ENCODE measurements at places on chromosomes 1 and 21. TPM values are rescaled to one million over a fixed set of nuclear protein-coding genes. Genes with fewer than 3 reads are reported as not detected.

GRCh38 chr1:26574018-26574417, 44.5 kb downstream of the RPS6KA1 start:
- DNase-seq, result no peak

DNA sequence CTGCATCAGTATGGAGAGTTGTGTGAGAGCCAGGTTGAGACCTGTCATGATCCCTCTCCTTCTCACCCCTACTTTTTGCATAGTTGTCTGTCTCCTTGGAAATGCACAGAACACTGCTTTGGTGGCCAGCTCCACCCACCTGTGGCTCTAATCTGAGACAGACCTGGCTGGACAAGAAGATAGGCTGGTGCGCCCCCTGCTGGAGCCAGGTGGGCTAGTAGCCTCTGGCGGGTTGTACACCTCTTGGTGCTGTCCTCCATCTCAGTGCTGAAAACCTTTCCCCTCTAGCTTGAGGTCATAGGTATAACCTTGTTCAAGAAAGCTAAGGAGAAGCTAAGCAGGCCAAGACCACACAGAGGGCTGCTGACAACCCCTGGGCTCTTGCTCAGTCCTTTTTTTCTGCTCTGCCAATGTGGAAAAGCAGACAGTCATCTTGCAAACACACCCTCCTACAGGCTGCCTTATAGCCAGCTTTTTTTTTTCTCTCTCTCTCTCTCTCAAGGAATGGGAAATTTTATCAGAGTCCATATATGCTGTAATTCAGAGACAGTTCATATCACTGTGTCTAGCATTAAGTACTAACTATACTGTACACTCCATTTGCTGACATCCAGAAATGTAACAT, 58.8 kb upstream of the SPATA6 start:
- DNase-seq, result no peak

DNA sequence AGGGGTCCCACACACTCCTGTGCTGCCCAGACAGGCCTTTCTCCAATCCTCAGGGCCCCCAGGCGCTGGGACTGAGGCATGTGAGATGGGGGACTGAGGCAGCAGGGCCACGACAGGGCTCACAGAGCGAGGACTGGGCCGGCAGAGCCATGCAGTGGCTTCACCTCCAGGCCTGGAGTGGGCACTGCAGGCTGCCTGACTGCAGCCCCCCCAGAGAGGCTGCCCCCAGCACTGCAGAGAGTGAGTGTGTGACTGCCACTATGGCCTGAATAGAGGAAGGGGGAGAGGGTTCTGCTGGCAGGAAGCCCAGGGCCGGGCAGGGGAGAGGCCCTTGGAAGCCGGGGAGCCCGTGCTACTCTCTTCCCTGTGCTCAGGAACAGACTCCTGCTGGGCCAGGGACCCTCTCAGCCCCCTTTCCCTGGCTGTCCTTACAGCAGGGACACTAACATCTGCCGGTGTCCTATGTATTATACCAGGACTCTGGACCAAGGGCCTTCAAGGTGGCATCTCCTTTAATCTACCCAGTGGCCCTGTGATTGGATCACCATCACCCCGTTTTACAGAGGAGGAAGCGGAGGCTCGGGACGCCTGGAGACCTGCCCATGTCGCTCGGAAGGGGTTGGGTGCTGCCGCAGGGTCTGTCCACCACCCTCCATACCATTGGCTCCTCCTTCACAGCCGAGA, 20.2 kb upstream of the PLEKHG5 start:
- DNase-seq, result no peak

DNA sequence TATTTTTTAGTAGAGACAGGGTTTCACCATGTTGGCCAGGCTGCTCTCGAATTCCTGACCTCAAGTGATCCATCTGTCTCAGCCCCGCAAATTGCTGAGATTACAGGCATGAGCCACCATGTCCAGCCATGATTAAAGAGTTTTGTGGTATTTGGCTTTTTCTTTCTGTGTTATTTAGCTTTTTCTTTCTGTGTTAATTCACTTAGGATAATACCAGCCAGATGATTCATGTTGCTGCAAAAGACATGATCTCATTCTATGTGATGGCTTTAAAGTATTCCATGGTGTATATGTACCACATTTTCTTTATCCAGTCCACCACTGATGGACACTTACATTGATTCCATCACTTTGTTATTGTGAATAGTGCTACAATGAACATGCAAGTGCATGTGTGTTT, 1135.2 kb downstream of the AMY1C start:
- DNase-seq, result no peak

DNA sequence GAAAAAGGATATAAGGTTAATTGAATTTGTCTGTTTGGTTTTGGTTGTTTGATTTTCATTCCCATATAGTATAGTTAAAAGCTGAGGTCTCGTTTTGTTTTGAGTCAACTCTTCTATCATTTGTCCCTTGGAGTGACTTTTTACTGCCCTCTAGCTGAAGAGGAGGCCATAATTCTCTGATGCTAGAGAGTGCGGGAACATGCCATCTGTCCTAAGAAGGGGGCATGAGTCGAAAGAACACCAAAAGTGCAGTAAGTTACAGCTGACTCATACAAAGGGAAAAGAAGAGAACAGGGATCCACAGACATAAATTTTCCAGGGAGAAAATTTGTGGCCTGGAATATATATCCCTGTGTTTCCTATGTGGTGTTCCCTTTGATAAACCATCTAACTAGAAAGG, 4.1 kb downstream of the KRTAP21-3 start:
- DNase-seq, result no peak

GRCh38 chr21:17554679-17555465, 42.0 kb downstream of the CXADR start:
- DNase-seq, result no peak

GRCh38 chr21:31397515-31397926, 53.5 kb upstream of the TIAM1 start:
- no peak for DNase-seq

GRCh38 chr1:22556391-22557104, 6.7 kb upstream of the EPHA8 start:
- no peak for DNase-seq

- DNase-seq, result no peak
Measured at GRCh38 chr1:242723044-242723716, 198.7 kb upstream of the PLD5 start.

- DNase-seq, result no peak
Measured at GRCh38 chr1:98323906-98324358, 337.6 kb upstream of the SNX7 start.

- DNase-seq, result no peak
Measured at GRCh38 chr1:85563139-85563538, 17.4 kb upstream of the CCN1 start.

DNA sequence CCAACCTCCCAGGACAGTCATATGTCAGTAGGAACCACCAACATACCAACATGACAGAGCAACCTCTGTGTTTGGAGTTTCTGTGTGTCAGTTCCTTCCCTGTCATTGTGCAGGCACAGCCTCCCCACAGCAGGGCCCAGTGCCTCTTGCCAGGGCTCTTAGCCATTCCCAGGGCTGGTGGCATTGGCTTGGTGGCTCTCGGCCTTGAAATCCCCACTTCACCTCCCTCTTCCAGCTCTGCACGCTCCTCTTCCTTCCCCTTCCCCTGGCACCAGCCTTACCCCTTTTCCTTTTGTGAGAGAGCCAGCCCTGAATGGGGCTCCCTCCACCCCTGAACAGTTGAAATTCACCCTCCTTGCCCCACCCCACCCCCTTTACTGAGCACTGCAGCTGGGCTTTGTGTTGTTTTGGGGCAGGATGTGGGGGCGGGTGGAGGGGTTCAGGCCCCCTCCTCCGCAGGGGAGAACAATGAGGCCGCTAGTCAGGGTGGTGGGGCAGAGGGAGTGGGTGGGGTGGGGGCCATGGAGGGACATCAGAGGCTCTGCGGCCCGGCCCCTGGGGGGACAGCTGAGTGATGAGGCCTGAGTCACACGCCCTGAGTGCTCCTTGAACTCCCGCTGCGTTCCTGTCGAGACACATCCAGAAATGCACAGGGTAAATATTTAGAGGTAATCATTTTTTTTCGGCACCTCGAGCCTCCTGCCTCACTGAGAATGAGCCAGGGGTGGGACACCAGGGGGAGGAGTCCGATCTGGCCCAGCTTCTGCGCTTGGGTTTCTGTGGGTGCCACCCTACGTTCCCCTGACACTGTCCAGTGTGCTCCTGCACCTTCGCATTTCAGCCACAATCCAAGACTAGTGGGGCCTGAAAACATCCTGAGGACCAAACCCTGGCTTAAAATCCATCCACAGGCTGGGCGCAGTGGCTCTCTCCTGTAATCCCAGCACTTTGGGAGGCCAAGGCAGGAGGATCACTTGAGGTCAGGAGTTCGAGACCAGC, 28.6 kb downstream of the LGR6 start:
- no peak for DNase-seq

GRCh38 chr1:234971586-234972297, 156.9 kb downstream of the TOMM20 start:
- no peak for DNase-seq

GRCh38 chr1:16621300-16621658, 7.9 kb upstream of the NBPF1 start:
- no peak for DNase-seq

Gene TEKT2
- total RNA-seq, result 0.70 TPM

DNA sequence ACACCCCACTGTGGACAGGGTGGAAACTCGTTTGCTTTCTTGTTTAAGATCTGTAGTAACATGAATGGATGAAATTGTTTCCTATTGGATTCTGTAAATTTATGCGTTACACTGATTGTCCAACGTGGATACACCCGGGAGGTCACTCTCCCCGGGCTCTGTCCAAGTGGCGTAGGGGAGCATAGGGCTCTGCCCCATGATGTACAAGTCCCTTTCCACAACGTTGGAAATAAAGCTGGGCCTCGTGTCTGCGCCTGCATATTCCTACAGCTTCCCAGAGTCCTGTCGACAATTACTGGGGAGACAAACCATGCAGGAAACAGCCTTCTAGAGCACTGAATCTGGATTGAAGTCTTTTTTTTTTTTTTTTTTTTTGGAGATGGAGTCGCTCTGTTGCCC, 1.4 kb downstream of the RCC1 start:
- DNase-seq, result no peak

DNA sequence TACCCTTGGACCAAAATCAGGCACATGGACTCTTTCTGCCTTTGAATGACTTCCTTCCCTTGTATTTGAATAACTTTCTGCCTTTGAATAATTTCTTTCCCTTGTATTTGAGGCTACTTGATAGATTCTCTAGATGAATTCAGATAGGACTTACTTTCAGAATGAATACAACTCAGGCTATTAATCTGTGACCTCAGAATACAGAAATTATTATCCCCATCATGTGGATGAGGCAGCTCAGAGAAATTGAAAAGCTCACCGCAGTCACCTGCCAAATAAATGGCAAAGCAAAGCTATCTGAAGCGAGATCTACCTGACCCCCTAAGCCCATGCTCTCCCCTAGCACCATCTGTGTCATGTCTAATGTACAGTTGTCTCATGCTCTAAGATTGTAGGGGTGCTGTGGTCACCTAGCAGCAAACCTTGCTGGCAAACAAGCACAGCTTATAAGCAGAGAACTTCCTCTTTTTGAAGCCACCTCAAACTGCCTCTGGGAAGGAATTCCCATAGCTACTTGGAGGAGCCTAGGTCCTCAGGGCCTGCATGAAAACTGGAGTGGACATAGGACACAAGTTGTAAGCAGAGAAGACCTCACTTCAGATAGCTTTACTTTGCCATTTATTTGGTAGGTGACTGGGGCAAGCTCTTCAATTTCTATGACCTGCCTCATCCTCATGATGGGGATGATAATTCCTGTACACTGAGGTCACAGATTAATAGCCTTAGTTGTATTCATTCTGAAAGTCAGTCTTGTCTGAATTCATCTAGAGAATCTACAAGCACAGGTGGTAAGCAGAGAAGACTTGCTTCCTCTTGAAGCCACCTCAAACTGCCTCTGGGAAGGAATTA, 66.1 kb downstream of the FASLG start:
- no peak for DNase-seq

DNA sequence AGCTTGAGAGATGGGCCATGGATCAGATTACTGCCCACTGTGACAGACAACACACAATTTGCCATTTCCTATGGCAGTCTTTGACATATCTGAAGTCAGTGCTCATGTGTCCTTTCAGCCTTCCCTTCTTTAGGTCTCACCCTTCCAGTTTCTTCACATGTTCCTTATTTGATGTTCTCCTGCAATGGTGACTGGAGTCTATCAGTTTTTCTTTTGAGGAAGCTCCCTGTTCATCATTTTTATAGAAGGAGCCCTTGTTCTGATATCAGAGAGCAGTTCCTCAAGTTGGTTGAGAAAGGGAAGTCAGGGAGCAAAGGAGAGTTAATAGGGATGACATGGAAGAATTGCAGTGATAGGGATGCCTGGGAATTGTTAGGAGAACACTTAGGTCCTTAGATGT, 42.2 kb downstream of the DISC1 start:
- DNase-seq, result no peak

Gene SAMSN1
- not detected for total RNA-seq

- no peak for DNase-seq
Measured at GRCh38 chr1:205266611-205267305, 39.0 kb downstream of the TMCC2 start.

- DNase-seq, result no peak
Measured at GRCh38 chr1:91092503-91092902, 70.7 kb upstream of the ZNF644 start.

DNA sequence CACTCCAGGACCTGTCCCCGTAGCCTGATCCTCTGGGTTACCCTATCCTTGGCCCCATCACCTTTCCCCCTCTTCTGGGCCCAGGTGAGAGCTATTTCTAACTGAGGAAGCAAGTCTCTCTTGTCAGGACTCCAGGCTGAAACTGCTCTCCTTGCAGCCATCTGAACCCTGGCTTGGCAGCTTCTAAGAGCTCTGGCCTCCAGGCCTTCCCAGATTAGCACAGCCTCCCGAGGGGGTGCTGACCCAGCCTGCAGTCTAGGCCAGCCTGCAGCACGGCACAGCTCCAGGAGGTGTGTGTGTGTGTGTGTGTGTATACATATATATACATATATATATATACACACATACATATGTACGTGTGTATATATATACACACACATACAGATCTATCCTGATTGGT, 17.4 kb downstream of the CACNA1S start:
- DNase-seq, result no peak

Gene NCF2
- total RNA-seq, result not detected

DNA sequence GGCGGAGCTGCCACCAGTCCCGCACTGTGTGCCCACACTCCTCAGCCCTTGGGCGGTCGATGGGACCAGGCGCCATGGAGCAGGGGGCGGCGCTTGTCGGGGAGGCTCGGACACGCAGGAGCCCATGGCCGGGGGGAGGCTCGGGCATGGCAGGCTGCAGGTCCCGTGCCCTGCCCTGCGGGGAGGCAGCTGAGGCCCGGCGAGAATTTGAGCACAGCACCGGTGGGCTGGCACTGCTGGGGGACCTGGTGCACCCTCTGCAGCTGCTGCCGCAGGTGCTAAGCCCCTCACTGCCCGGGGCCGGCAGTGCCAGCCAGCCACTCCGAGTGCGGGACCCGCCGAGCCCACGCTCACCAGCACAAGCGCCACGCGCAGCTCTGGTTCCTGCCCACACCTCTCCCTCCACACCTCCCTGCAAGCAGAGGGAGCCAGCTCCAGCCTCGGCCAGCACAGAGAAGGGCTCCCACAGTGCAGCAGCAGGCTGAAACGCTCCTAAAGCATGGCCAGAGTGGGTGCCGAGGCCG, 267.7 kb downstream of the RYR2 start:
- no peak for DNase-seq

GRCh38 chr1:76933847-76934815, 66.9 kb downstream of the ST6GALNAC5 start:
- no peak for DNase-seq
